ENCODE measurements at places on chromosomes 3 and 15. TPM values are rescaled to one million over a fixed set of nuclear protein-coding genes. Genes with fewer than 3 reads are reported as not detected.

ELL3 gene
- 1.3 TPM for total RNA-seq

TXNRD3 gene
- total RNA-seq = 11.6 TPM

ACTC1 gene
- not detected for total RNA-seq

PP2D1 gene
- not detected for total RNA-seq

CTXND1 gene
- 0.64 TPM for total RNA-seq

Data from H4 (cell line).